ENCODE measurements at places on chromosomes 5 and 9.

DNA sequence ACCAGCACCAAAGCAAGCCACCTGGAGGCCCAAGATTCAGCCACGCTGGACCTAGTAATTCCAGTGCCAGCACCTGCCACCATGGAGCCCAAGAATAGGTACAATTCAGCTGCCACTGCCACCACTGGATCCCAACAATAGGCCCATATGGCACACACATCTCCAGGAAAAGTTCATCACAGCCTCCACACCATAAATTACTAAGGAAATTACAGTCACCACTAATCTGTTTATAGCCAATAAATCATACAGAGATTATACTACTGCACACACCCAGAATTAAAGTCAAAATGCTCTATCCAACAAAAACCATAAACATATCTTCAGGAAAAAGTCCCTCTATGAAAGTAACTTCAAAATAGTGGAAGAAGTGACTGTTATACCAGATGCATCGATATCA lies 242.8 kb downstream of the SPATA31D1 start:
- no peak for DNase-seq

GRCh38 chr5:110377361-110377760 lies 349.1 kb downstream of the TMEM232 start:
- DNase-seq, result no peak

DNA sequence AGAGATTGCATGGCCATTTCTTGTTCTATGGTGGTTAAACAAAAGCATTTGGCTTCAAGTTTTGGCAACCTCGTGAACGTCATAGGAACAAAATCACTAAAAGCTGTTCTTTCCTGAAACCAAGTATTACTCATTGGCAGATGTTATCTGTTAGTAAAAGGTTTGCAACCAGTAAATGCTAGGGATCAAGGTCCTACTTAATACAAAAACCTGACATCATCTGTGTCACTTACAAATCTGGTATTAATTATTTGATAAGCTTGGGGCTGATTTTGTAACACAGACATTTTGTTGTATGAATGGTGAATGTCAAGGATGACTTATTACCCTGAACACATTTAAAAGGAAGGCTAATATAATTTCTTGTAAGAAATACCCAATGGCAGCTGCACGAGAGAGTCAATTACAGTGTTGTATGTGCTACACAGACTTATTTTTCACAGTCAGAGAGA lies 486.4 kb upstream of the ZNF608 start:
- DNase-seq, result no peak

DNA sequence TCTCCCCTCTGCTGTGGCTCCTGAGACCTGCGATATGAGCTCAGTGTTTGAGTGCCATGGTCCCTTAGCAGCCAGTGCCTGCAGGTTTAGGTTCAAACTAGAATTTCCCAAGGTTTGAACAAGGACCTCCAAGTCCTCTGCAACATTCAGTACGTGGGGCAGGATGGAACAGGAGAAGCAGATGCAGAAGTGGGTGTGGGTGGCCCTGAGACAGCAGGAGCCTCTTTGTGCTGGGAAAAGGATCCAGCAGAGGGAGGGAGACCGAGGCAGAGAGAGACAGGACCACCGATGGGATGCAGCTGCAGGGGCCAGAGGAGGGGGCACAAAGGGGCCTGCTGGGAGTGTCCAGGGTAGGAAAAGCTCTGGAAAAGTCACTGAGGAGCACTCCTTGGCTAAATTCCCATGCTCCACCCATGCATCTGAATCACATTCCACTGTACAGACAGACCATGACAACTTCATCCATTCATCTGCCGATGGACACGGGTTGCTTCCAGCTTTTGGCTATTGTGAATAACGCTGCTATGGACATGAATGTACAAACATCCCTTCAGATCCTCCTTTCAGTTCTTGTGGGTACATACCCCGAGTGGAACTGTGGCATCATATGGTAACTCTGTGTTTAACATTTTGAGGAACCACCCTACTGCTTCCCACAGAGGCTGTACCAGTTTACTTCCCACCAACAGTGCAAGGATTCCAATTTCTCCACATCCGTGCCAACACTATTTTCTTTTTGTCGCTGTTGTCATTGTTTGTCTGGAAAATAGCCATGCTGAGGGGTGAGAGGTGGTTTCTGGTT lies 26.7 kb upstream of the SUSD3 start:
- DNase-seq, result no peak

- no peak for DNase-seq
Measured at GRCh38 chr9:110728058-110728457, 59.5 kb downstream of the MUSK start.

DNA sequence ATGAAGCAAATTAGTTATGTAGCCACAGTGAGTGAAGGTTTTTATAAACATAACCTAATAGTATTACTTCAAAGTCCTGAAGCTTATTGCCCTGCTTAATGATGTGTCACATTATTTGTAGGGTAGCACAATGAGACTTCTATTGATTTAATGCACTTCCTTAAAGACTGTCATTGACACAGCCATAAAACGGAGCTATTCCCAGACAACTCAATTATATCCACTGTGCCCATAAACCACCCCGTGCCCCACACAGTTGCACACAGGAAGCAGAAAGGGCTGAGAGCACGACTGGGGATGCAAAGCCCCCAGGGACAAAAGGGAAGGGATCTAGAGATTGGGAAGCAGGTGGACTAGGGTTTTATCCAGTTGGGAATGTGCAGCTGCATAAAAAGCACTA lies 37.0 kb downstream of the TRIM32 start:
- no peak for DNase-seq

GRCh38 chr9:116987721-116988485 lies 300.8 kb downstream of the TRIM32 start:
- DNase-seq, result no peak

DNA sequence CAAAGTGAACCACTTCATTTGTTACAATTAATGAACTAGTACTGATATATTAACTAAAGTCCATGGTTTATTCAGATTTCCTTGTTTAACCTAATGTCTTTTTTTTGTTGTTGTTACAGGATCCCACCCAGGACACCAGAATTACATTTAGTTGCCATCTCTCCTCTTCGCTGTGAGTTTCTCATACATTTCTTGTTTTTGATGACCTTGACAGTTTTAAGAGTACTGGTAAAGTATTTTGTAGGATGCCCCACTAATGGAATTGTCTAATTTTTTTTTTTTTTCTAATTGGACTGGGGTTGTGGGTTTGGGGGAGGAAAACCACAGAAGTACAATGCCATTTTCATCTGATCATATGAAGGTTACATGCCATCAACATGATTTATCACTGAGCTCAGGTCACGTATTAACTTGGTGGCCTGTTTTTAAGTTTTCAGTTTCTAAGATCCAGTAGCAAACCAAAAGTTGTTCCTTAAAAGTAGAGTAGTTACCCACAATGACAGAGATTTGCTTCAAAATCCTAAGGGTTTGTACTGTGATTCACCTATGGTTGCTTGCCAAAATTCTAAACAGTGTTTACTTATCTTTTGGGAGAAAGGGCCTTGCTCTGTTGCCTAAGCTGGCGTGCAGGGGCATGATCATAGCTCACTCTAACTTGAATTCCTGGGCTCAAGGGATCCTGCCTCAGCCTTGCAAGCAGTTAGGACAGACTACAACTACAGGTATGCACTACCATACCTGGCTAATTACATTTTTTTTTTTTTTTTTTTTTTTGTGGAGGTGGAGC lies 4.5 kb upstream of the OTULIN start:
- no peak for DNase-seq

- DNase-seq, result no peak
Measured at GRCh38 chr5:130714200-130714599, 450.9 kb downstream of the HINT1 start.

GRCh38 chr5:21140987-21141386 lies 1153.0 kb upstream of the CDH18 start:
- no peak for DNase-seq

DNA sequence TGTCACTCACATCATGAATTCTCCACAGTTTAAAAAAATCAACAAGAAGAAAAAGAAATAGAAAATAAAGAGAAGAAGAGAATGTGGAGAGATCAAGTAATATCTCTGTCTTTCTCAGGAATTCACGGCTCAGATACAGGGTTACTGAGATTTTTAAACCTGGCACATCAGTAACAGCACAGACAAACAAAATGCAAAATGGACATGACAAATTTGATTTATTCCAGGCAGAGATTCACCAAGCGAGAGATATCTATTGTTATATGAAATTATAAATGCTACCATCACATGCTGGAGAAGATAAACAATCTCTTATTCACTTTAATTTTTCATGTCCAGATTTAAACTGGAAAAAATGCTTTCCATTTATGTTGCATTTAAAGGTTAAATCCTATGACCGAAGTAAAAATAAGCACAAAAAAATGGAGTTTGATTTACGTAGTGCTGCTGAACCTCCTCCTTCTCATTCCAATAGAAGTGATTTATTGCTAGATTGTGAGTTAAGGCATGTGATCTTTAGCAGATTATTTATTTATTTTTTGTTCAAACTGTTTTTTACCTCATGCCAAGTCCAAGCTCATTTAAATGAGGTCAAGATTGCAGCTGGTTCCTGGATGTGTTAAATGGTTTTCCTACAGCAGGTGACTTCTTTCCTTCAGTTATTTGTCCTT lies 926.4 kb downstream of the MAT2B start:
- DNase-seq, result no peak

DNA sequence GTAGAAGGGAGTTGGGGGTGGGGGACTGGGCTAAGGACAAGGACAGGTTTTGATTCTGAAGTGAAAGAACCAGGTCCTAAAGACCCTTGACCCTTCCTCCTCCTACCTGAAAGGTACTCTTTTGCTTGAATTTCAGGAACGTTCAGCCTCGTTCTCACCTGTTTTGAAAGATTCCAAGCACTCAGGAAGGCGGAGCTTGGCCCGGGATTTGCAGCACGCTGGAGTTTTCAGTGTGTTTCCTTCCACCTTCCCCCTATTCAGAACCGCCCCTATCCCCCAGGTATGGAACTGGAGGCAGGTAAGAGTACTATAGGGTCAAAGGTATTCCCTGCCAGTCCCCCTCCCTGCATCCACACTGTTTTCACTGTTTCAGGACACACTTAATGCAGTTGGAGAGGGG lies 7.1 kb downstream of the EGR1 start:
- no peak for DNase-seq

GRCh38 chr5:124403281-124403680 lies 343.2 kb downstream of the ZNF608 start:
- no peak for DNase-seq

Measured in stimulated activated CD4-positive, alpha-beta T cell treated with anti-CD3 and anti-CD28 coated beads, Interleukin-15, amount 100 ng/mL, for 1 hour (primary cell).